ENCODE measurements at places on chromosomes 1 and 21.

GRCh38 chr21:20882462-20883407 lies 115.5 kb upstream of the NCAM2 start:
- DNase-seq: no peak

DNA sequence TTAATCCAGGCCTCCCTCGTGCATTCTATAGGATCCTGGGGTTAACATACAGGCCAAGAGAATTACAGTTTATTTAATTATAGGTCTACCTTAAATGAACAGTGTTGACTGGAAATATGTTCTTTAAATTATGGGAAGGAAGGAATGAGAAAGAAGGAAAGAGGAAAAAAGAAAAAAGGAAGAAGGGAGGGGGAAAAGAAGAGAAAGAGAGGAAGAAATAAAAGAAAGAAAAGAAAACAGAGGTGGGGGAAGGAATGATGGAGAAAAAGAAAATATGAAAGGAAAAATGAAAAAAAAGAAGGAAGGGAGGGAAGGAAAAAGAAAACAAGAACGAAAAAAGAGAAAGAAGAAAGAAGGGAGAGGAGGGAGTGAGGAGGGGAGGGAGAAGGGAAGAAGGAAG lies 38.5 kb downstream of the WNT9A start:
- no peak for DNase-seq

DNA sequence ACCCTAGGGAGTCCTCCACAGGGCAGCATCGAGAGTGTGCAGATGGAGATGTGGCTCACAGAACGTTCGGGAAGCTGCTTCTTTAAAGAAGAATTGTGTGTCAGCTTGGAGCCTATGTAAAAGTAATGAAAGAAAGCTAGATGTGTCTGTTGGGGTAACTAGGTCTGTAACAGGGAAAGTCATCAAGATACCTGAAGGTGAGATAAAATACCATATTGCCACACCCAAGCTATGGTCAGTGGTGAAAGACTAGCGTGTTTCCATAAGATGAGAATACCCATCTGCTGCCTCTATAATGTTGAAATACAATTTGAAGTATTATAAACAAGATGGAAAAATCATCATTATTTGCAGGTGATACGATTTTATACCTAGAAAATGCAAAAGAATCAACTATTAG lies 17.5 kb downstream of the RCAN1 start:
- no peak for DNase-seq

DNA sequence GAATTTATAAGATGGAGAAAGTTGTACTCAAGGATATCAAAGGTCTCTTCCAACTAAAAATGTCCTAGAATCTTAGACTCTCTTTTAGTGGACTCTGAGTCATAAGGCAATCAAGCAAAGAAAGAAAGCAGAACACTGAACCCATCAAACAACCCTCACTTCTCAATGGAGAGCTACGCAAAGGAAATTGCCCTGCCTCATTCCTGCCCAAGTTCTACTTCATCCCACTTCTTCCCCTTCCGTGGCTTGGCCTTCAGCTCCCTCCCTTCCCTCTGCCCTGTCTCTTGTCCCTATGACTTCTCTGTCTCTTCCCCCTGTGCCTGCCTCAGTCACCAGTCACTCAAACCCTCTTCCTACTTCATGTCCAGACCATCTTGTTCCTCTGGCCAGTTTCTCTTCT lies 58.5 kb downstream of the RIMS3 start:
- DNase-seq: no peak

GRCh38 chr1:62370594-62370993 lies 51.4 kb upstream of the KANK4 start:
- DNase-seq: no peak

- no peak for DNase-seq
These were observed 88.7 kb downstream of the ATP1A1 start for GRCh38 chr1:116461723-116462122.

- DNase-seq: no peak
These were observed 97.3 kb upstream of the SYT6 start for GRCh38 chr1:114250683-114251572.

DNA sequence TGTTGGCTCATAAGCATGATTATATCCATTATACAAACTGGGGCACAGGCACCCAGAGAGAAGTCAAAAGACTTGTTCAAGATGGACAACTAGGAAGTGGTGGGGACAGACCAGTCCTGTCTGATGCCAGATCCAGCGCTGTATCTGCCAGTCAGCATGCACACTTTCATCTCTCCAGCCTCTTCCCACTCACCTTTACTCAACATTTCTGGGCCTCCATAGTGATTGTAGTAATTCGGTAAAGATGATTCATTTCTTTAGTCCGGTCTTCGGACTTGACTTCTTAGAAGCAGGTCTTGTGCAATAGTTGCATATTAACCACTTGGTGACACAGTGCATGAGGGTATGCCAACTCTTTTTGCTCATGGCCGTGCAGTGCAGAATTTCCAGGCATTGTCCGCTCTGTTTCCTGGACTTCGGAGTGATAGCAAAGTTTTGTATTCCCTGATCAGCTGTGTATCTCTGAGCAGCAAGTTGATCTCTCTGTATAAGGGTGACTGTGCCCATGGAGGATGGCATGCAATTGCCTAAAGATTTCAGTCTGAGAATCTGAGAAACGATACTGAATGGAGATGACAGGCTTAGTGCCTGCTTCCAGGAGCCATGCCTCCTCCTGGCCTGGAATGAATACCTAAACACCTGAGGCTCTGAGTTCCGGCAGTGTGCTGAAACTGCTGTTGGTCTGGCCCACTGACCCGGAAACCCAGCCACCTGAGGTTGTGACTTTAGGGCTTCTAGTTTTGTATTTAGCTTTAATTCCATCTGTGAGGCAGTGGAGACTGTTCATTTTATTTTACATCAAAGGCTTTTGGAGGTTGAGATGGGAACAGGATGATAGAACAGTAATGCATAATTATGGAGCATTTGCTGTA lies 39.0 kb downstream of the GALNT2 start:
- DNase-seq: no peak

DNA sequence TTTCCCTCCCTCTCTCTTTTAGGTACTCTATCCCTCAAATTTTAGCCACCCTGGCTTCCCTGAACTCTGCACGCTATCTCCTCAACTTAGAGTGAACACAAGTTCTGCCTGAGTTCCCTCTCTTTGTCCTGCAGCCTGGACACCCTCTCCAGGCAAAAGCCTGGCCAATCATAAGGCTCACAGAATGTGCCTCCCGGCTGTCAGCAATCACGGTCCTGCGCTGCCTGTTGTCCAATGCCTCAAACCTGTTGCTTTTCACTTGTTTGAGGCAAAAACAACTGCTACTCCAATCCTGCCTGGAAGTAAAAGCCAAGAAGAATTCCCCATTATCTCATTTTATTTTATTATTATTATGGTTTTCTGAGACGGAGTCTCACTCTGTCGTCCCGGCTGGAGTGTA lies 66.1 kb downstream of the LGR6 start:
- DNase-seq: no peak
